Caco-2 (cell line): ENCODE measurements at places on chromosomes 11 and 22.
A peak's percentile ranks its signal among the peaks of the same experiment; 100 is the strongest.

GRCh38 chr11:118623269-118623655 is 15.8 kb downstream of the PHLDB1 start:
- no peaks in the 10 kb centered on the region for H3K27me3 ChIP-seq
- peaks cover 34% of the 10 kb centered on the region for H3K4me1 ChIP-seq
- no peak overlapping the region for H3K27ac ChIP-seq
- peaks cover 5% of the 10 kb centered on the region; the same call in 1 of the 2 replicates for H3K36me3 ChIP-seq
- no peak for DNase-seq
- no peak overlapping the region for H3K4me3 ChIP-seq

- no peak within 1 kb of the TSS for H3K27ac ChIP-seq
- peaks cover 9% of the 10 kb centered on the region for H3K4me1 ChIP-seq
- peak within 1 kb of the TSS; percentile 28 for H3K4me3 ChIP-seq
- no peaks in the 10 kb centered on the region for H3K36me3 ChIP-seq
- no peaks in the 10 kb centered on the region for H3K27me3 ChIP-seq
- DNase-seq = peak; percentile 38
Observed at GRCh38 chr11:76670485-76671236, at the start of gene LRRC32. Gene LRRC32, minus strand, starts transcription at chr11:76670747. Its CDS starts 4,793 bp downstream, at chr11:76665954.

DNA sequence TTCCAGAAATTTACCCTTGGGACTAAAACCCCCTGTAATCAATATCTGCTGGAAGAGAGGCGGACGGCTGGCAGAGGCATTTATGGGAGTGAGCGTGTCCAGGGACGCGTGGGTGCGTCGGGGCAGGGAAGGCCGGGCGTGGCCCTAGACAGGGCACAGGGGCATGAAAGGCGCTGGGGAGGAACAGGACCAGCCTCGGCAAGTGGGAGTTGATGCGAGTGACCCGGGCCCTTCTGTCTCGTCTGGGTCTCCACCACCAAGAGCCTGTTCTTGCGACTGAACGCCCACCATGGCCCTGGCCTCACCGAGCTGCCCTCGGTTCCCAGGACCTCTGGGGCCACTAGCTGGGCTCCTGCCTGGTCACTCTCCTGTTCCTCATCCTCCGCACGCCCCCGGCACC is 17.5 kb downstream of the OSBPL5 start:
- no peak for DNase-seq
- H3K27ac ChIP-seq = no peak overlapping the region
- no peaks in the 10 kb centered on the region for H3K36me3 ChIP-seq
- peaks cover 22% of the 10 kb centered on the region for H3K4me1 ChIP-seq
- H3K27me3 ChIP-seq = no peaks in the 10 kb centered on the region

DNA sequence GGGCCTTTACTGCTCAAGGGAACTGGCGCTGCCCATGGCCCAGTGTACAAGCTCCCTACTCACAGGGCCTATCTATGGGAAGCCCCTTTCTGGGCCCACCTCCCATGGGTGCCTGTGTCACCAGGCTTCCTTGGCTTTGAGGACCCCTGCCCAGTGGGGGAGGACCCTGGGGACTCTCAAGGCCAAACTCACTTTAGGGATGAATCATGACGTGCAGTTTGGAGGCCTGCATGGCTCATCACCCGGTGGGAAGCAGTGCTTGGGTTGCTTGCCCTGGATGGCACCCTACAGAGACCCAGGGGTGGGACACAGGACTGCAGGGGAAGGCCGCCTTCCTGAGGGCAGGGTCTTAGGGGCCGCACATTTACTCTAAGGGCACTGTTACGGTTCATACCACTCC is 16.5 kb downstream of the KCTD21 start:
- H3K27me3 ChIP-seq = no peaks in the 10 kb centered on the region
- no peak overlapping the region for H3K4me3 ChIP-seq
- H3K27ac ChIP-seq = no peak overlapping the region
- H3K36me3 ChIP-seq = no peaks in the 10 kb centered on the region

GRCh38 chr11:64619811-64620380 is 28.9 kb downstream of the SLC22A12 start:
- H3K27me3 ChIP-seq = no peaks in the 10 kb centered on the region
- H3K4me1 ChIP-seq = no peaks in the 10 kb centered on the region
- no peak overlapping the region for H3K27ac ChIP-seq
- DNase-seq = no peak
- H3K4me3 ChIP-seq = no peak overlapping the region

- no peaks in the 10 kb centered on the region for H3K36me3 ChIP-seq
- DNase-seq = no peak
- no peaks in the 10 kb centered on the region for H3K4me1 ChIP-seq
- H3K27ac ChIP-seq = no peak overlapping the region
- no peak overlapping the region for H3K4me3 ChIP-seq
Observed at GRCh38 chr11:61636676-61637075, 43.5 kb upstream of the DAGLA start.

GRCh38 chr11:77559686-77560401 is 29.9 kb upstream of the AQP11 start:
- no peak overlapping the region for H3K27ac ChIP-seq
- peaks cover 42% of the 10 kb centered on the region for H3K4me1 ChIP-seq
- H3K36me3 ChIP-seq = no peaks in the 10 kb centered on the region
- H3K4me3 ChIP-seq = no peak overlapping the region

DNA sequence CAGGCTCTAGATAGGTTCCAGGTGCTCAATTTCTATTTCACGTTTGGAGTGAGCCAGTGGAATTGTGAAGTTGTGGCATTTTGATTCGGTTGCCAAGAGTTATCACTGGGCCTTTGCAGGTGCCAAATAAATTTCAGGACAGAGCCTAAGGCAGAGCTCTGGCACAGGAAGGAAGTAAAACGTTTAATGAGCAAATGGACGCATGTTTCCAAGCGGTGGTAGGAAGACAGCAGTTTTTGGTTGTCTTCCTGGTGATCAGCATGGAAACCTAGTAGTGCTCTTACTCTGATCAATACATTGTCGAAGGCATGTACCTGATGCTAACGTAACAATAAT is 452 bp downstream of the BIRC3 start:
- no peaks in the 10 kb centered on the region for H3K27me3 ChIP-seq
- DNase-seq = no peak
- H3K4me1 ChIP-seq = peaks cover 12% of the 10 kb centered on the region
- peak overlapping the region; percentile 80 for H3K27ac ChIP-seq
- H3K36me3 ChIP-seq = no peaks in the 10 kb centered on the region

GRCh38 chr11:77884829-77885190 is 63.9 kb downstream of the AAMDC start:
- H3K36me3 ChIP-seq = peaks cover 2% of the 10 kb centered on the region
- H3K4me1 ChIP-seq = no peaks in the 10 kb centered on the region
- no peaks in the 10 kb centered on the region for H3K27me3 ChIP-seq
- H3K27ac ChIP-seq = no peak overlapping the region

GRCh38 chr22:32535531-32536190 is 61.0 kb downstream of the FBXO7 start:
- no peak overlapping the region for H3K27ac ChIP-seq
- no peaks in the 10 kb centered on the region for H3K27me3 ChIP-seq
- peaks cover 22% of the 10 kb centered on the region for H3K4me1 ChIP-seq
- H3K36me3 ChIP-seq = no peaks in the 10 kb centered on the region

DNA sequence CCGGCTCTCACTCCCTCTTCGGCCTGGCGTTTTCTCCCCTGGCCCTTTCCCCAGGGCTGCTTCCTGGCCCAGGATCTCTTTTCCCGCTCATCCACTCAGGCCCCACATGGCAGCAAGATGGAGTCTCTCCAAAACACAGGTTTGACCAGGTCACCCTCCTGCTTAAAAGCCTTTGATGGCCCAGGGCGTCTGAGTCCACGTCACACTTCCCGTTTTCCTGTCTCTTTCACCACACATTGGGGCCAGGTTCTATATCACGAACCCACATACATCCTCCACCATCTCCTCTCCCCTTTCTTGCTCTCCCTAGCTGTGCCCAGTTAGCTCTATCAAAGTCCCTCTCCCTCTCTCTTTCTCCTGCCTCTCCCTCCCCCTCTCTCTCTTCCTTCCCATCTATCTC is 7.8 kb upstream of the LRRC32 start:
- H3K36me3 ChIP-seq = no peaks in the 10 kb centered on the region
- no peaks in the 10 kb centered on the region for H3K27me3 ChIP-seq
- H3K4me1 ChIP-seq = no peaks in the 10 kb centered on the region
- H3K4me3 ChIP-seq = no peak overlapping the region
- no peak for DNase-seq

DNA sequence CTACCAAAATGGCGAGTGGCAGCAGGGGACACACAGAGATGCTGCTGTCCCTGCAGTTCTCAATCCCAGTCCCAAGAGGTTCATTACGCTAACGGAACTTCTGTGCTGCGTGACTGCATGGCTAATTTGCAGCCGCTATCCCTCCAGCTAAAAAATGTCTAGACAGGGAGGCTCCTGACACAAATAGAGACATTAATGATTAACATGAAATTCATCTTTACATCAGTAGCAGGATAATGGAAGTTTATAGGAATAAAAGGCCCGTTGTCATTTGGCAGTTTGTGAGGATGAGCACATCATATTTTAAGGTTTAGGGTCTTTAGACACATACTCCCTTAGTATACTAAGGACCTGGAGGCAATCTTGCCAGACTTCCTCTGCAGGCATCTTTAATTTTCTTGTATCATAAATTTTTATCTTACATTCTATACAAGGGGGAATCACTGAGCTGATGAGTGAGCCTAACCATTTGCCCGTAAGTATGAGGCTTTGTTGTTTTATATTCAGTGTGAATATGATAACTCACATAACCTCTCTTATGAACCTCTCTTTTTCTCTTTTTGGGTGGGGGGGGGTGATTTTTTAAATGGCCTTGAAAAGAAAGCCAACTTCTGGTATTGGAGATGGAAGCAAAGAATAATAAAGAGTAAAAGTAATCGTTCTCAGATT is 99.8 kb upstream of the OR9G4 start:
- no peak for DNase-seq
- H3K4me3 ChIP-seq = no peak overlapping the region
- H3K27ac ChIP-seq = no peak overlapping the region
- H3K4me1 ChIP-seq = no peaks in the 10 kb centered on the region
